ENCODE measurements at places on chromosomes 5 and 9.

DNA sequence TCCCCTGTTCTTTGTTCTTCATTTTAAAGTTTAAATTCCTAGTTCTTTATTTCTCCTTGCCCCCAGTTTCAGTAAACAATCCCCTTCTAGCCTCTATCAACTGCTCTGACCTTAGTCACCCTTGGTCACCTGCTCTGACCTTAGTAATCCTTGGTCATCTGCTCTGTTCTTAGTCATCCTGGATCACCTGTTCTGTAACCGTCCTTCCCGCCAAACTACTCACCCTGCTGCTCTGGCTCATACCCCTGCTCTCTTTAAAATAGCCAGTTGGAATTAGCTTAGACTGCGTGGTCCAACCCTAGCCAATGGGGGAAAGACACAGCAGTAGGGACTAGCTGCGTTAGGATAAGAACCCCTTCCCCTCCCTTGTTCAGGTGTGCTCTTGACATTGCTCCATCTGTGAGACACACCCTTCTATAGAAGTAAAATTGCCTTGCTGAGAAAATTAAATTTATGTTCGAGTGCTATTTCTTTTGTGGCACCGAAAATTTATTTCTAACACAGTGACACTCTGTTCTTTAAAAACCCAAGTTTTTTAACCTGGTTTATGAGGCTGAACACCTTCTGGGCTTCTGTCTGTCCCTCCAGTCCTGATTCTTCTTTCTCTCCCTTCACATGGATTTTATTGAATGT, 3.8 kb downstream of the PRRC1 start:
- no peak for DNase-seq

DNA sequence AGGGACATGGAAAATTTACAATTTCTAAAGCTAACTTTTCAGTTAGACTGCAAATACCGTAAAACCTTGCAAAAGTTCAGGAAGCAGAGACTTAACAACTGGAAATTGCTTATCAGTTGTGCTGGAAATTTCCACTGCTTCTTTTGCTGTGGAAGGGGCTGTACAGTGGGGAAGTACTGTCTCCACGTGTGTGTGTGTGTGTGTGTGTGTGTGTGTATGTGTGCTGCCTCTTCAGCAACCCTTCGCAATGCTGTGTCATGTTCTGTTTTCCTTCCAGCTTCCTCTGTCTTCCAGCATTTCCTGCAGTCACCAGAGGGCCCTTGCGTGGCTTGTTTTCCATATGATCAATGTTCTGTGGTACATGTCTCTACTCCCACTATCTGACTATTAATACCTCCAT, 87.5 kb upstream of the RANBP3L start:
- peak; percentile 71 for DNase-seq

GRCh38 chr9:119005162-119005561, 364.1 kb downstream of the BRINP1 start:
- no peak for DNase-seq

GRCh38 chr5:89028595-89029285, 145.8 kb upstream of the MEF2C start:
- DNase-seq: no peak

GRCh38 chr5:56282951-56283350, 49.8 kb upstream of the ANKRD55 start:
- no peak for DNase-seq

GRCh38 chr5:83740741-83741140, 20.1 kb upstream of the HAPLN1 start:
- no peak for DNase-seq

GRCh38 chr5:33167541-33167940, 273.2 kb upstream of the TARS1 start:
- no peak for DNase-seq

DNA sequence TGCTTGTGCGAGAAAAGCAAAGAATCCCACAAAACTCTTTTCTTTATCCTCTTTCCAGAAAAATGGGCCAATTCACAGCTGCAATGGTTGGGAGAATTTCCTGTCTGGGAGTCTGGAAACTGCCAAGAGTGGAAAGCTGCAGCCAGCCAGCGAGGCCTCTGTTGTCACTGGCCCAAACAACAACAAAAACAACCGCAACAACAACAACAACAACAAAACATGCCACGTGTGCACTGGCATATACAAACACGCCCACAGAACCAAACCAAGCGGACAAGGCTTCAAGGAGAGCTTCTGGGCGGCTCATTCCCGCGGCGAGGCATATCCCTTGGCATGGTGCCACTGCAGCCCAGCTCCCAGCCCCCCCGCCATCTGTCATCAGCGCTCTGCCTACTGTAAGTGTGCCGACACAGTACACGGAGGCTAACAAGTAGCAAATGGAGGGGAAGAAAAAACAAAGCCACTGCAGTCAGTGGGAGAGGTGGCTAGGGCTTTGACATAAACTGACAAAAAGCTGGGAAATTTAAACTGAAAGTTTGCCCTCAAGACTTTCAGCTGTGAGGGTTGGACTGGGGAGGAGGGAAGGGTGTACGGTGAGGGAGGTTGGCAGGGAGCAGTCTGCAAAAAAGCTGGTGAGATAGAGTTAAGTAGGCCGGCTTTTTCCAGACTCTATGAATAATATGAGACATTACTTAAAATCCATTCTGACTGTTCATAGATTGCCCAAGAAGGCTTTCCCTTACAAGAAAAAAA, 165.0 kb upstream of the ZNF462 start:
- DNase-seq: peak; percentile 71

DNA sequence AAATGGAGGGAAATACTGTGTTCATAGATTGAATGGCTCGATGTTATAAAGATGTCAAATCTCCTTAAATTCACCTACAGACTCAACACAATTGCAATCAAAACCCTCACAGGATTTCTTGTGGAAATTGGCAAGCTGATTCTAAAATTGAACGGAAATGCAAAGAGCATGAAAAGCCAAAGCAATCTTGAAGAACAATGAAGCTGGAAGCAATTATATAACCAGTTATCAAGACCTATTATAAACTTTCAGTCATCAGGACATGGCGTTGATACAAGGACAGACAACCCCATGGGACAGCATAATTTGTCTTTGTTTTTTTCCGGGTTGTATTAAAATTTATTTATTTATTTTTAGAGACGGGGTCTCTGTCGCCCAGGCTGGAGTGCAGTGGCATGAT, 53.5 kb upstream of the OTULINL start:
- DNase-seq: no peak

DNA sequence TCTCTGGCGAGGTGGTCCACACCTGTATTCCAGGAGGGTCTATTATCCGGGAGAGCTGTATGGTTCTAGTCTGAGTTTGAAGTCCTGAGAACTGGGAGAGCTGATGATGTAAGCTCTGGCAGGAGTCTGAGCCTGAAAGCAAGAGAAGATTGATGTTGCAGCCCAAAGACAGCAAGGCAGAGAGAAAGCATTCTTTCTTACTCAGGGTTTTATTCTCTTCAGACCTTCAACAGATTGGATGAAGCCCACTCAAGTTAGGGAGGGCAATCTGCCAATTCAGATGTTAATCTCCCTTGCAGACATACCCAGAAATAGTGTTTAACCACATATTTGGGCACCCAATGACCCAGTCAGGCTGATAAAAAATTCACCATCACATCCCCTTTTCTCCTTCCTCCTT, 159.1 kb downstream of the CCDC171 start:
- no peak for DNase-seq

DNA sequence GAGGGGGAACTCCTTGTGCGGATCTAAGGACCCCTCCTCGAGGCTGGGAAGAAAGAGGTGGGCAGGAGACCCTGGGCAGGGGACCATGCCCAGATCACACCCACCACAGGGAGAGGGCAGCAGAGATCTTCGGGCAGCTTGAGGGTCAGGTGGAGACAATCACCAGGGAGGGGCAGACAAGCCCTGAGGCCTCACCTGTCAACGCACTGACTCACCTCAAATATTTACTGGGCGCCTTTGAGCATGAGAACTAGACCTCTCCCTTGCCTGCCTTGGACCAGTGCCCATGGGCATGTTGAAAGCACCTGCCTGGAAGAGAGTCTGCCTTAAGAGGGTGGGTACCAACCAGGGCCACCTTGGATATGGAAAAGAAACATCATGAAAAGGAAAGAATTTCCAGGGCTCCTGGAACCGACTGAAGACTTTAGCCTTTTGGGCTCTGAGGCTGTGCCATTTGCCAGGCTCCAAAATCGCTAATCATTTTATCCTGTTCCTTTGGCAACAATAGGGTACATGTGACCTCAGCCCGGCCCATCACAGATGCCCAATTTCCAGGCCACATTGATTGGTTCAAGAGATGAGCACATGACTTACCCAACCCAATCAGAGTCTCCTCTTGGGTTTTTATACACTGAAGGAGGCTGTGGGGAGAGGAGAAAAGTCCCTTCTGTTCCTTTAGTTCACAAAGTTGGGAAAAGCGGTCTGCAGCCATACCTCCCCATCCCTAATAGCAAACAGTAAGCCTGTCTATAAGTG, 10.4 kb upstream of the SPINK4 start:
- DNase-seq: no peak

- DNase-seq: peak; percentile 31
Observed at GRCh38 chr5:57887851-57888621, 405.4 kb upstream of the ACTBL2 start.

- DNase-seq: peak; percentile 19
Observed at GRCh38 chr9:27395484-27395921, 98.6 kb upstream of the EQTN start.

DNA sequence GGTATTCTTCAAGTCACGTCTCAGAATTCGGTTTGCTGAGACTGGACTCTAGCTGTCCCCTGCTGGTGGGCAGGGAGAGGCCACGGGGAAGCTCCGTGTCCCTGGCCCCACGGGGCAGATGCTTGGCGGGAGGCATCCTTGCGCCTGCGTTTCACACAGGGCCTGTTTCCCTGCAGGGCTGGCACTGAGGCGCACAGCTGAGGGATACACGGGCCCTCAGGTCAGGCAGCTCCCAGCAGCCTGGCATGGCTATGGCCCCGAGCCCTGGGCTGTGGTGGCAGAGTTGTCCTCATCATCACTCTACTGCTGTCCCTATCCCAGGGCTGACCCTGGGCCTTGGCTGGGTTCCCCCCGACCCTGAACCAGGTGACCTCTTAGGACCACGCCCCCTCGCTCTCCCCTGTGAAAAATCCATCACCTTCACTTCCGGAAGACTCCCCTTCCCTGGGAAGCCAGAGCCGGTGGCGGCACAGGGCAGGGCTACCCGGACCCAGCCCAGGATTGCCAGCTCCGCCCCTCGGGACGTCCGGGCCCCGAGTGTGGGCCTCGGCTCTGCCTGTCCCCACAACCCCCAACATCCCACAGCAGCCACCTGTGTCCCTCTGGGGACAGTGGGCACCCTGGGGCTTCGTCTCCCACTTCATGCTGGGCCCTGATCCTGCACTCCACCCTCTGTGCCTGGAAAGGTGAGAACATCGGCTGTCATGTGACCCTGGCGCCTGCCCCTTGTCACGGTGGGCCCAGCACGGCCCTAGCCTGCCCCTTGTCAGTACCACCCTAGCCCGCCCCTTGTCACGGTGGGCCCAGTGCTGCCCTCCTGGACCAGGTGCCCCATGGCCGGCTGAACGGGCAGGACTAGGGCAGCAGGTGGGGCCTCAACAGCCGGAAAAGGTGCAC, 5.0 kb downstream of the DPP7 start:
- DNase-seq: no peak

GRCh38 chr5:155381654-155382053, 368.1 kb downstream of the KIF4B start:
- no peak for DNase-seq

DNA sequence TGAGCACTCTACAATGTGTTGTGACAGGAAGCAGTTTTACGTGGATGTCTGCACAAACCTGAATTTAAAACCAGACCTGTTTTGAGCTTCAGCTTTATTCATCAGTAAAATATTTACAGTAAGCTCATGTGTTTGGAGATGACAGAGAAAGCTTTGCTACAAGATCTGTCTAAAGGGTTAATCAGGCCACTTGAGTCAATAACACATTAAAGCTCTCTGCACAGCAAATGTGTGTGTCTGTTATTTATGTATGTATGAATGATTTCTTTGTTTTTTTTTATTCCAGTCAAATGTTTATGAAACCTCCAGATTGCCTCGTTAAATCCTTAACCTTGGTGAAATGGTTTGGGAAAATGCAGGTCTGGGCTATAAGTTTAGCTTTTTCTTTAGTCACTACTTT, 77.3 kb upstream of the SREK1 start:
- no peak for DNase-seq

DNA sequence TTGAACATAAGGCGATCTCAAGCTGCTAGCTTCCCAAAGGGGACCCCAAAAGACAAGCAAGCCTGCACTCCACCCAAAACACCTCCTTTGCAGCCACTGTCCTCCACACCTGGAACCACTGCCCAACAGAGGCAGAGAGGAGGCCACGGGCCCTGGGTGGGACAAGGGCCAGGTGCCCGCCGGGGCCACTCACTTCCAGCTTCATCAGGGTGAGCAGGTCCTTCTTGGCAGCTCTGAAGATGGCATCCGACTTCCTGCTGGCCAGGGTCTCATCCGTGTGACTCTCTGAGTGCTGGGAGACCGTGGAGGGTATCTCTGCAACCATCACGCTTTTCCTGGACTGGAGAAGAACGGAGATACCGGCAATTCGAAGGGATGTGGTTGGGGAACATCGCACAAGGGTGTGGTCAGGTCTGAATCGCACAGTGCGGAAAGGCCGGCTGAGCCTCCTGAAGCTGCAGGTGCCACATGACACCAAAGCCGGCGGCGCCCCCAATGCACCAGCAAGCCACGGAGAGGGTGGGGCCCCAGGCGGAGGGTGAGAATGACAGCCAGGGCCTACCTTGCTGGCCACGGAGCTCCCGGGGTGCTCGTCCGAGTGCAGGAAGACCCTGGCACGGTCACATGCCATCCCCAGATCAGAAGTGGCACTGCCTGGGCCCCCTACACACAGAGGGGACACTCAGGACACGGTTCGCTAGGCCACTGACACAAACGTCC, 44.6 kb downstream of the PNPLA7 start:
- DNase-seq: no peak

- DNase-seq: no peak
Observed at GRCh38 chr5:34545164-34545563, 111.0 kb upstream of the RAI14 start.

DNA sequence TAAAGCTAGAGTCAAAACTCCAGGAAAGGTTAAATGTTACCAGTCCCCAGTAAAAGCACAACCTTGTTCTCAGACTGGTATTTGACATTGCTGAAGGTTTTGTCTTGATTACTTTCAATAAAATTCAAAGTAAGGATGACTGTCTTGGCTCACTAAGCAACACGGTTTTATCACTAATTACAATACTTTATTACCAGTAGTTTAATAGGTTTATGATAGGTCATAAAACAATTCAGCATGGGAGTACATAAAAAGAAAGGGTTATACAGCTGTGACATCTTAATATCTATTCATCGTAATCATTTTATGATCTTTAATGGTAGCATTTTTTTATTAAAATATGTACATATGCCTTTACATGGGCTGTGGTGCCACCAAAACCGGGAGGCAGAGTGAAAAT, 370.7 kb upstream of the IRX2 start:
- no peak for DNase-seq

DNA sequence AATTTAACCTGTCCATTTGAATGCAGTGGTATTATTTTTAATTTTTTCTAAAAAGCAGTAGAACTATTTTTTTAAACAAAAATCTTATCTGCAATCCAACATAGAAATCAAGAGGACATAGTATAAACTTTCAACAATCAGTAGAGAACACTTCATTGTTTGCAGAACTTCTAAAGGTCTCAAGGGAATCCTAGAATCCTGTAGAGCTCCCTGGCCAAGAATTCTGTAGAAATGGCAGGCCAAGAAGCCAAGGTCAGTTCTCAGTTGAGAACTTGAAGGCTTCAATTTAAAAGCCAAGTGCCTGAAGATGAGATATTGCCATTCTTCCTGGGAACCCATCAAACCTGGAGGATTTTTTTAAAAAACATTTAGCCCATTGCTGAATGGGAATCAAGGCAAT, 199.2 kb upstream of the KLF4 start:
- no peak for DNase-seq
